Dermis microvascular lymphatic vessel endothelial cell (primary cell): ENCODE measurements at places on chromosomes 12 and 14.

DNA sequence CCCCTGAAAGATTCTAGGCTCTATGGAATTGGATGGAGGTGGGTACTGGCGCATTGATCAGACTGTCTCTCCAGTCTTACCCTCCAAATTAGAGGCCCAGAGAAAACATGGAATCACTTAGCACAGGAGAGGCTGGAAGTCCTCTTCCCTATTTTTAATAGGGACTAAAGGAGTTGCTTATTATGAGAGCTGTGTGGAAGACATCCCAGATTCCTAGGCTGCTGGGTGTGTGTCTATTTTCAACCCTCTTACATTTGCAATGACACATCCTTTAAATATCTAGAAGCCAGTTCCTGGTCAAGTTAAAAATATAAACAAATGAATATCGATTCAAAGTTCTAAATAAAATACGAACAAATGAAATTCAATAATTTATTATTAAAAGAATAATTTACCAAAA, 58.3 kb upstream of the ARID2 start:
- DNase-seq: no peak

DNA sequence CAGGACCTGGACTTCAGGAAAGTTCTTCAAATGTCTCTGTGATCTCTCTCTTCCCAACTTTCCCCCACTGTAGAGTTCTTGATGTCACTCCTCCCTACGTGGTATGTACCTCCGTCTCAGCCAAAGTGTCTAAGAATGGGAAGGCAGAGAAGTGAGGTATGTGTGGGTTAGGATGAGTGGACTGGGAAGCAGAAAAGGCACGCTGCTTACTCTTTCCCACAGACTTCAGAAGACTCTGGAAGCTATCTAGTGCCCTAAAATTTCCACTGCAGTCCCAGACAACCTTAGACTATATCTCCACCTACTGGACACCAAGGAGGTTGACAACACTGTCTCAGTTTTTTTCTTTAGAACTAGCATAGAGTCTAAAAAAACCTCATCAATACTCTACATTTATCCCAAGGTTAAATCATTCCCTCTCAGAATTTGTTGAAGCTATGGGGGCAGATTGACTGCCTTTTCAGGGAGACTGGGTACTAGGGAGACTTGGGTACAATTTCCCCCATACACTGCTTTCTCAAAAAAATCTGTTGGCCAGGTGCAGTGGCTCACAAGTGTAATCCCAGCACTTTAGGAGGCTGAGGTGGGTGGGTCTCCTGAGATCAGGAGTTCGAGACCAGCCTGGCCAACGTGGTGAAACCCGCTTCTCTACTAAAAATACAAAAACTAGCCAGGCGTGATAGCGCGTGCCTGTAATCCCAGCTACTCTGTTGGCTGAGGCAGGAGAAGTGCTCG, 20.6 kb upstream of the ITGA5 start:
- DNase-seq: peak; percentile 81

DNA sequence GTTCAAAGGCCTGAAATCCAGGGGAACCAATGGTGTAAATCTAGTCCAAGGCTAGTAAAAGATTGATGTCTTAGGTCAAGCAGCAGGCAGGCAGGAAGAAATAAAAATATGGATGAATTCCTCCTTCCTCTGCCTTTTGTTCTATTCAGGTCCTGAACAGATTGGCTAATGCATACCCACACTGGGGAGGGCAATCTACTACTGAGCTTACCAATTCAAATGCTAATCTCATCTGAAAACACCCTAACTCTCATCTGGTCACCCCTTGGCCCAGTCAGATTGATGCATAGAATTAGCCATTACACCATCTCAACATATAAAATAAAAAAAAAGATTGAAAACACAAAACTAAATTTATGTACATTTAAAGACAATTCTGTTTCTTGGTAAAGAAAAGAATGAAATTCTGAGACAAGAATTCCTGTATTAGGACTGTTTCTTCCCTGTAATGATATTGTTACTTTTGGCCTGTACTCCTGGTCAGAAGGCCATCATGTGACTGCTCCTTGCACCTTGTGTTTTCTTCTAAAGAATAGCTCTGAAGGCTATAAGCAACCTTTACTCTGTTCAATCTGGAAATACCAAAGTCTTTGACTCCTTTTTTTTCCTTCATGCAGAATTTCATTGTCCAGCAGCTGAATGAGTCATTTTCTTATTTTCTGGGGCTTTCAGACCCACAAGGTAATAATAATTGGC, 19.9 kb downstream of the CLEC6A start:
- DNase-seq: no peak

GRCh38 chr12:113762155-113762881, 203.8 kb downstream of the RBM19 start:
- no peak for DNase-seq

DNA sequence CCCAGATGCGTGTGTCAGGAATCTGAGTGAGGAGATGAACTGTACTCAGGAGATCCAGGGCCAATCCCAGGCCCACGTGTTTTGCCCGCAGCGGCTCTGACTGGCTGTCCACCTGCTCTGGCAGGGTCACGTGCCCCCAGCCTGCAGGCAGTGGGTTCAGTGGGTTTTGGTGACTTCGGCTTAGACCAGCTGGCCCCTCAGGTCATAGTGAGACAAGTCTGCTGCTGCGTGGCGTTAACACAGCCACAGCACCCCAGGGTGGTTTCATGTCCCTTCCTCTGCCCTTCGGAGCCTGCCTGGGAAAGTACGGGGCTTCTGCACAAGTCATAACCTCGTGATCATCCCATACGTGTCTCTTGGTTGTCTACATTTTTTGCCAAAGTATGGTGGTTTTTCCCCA, 2.6 kb downstream of the FBRSL1 start:
- no peak for DNase-seq

DNA sequence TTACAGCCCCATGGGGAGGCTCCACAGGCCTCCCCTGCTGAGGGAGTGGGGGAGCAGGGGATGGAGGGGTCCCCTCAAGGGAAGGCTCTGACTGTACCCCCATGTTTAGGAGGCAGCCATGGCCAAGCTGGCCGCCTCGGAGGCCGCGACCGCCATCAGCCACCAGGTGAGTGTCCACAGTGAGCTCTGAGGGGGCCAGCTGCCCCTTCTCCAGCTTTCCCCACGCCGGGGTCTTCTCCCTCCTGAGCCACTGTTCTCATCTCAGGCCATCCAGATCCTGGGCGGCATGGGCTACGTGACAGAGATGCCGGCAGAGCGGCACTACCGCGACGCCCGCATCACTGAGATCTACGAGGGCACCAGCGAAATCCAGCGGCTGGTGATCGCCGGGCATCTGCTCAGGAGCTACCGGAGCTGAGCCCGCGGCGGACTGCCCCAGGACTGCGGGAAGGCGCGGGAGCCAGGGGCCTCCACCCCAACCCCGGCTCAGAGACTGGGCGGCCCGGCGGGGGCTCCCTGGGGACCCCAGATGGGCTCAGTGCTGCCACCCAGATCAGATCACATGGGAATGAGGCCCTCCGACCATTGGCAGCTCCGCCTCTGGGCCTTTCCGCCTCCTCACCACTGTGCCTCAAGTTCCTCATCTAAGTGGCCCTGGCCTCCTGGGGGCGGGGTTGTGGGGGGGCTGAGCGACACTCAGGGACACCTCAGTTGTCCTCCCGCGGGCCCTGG, 13.6 kb downstream of the ACADS start:
- no peak for DNase-seq

- no peak for DNase-seq
These were observed 4.3 kb upstream of the TRAF3 start for GRCh38 chr14:102772781-102773570.

- no peak for DNase-seq
These were observed 1.1 kb downstream of the KIF5A start for GRCh38 chr12:57550641-57551549.

DNA sequence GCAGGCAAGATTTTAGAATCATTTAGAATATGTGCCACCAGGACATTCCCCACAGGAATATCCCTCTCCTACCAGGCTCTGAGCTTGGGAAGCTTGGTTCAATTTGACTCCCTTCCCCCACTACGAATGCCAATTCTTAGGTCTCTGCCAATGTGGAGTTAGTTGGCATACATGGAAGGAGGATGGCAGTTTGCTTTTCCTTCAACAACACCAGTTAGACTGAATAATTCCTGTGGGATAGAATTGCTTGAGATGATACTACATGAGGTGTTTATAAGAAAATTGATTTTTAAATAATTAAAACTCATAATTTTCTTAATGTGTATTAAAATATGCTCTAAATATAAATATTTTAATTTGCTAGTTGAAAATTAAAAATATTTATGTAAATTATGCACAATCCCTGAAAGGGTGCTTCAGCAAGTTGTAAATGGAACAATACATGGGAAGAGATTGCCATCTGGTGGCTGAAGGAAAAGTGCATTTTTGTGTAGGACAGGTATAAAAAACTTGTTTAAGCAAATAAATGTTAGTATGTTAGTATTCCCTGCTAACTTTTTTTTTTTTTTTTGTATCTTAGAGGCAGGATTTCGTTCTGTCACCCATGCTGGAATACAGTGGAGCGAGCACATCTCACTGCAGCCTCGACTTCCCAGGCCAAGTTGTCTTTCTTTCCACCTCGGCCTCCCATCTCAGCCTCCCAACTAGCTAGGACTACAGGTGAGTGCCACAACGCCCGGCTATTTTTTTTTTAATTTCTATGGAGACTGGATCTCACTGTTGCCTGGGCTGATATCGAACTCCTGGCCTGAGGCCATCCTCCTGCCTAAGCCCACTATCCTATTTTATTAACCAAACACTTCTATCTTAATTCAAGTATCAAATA, 25.8 kb upstream of the STRAP start:
- peak; percentile 74 for DNase-seq

- DNase-seq: no peak
These were observed 96.3 kb downstream of the ST8SIA1 start for GRCh38 chr12:22238211-22238610.

GRCh38 chr12:113403435-113404415, at the start of gene SDS:
Gene SDS, minus strand, starts transcription at chr12:113403887. Its CDS starts 4,179 bp downstream, at chr12:113399708.
- DNase-seq: peak; percentile 40

GRCh38 chr14:87686746-87687145, 306.2 kb downstream of the GALC start:
- DNase-seq: no peak

DNA sequence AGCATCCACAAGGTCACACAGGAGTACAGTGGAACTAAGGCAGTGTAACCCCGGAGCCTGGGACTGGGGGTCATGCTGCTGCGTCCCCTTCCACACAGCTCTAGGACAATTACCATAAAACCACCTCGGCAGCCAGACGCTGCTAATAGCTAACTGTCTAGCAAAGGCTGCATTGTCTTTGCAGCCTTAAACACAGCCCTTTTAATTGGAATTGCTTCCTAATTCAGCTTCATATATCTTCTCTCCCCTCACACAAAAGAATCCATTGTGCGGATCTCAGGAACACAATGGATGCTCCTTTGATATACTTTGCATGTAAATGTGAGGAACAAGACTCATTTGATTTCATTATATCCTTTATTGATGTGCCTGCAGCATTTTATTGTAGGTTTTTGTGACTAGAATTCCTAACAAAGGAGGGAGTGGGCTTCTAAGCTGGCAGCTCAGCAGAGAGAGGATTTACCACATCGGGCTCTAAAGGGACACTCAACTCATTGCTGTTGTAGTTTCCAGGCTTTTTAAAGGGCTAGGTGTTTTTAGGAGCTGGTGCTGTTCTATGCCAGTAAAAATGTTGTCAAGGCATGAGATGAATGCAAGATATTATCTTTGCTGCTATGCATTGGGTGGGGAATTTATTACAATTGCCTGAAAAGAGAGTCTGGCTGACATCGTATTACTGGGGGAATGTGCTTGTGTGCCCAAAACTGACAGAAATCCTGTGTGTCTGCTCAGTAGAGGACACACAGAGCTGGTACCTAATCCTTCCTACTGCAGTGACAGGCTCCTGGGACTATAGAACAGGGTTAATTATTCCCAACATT, 30.4 kb upstream of the DACT1 start:
- DNase-seq: no peak

DNA sequence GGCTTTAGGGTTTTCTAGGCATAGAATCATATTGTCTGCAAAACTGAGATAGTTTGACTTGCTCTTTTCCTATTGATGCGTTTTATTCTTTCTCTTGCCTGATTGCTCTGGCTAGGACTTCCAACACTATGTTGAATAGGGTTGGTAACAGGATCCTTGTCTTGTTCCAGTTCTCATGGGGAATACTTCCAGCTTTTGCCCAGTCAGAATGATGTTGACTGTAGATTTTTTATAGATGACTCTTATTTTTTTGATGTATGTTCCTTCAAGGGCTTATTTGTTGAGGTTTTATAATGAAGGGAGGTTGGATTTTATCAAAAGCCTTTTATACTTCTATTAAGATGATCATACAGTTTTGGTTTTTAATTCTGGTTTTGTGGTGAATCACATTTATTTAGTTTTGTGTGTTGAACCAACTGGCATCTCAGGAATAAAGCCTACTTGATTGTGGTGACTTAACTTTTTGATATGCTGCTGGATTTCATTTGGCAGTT, 478.2 kb downstream of the TMEM117 start:
- no peak for DNase-seq

- DNase-seq: peak; percentile 29
These were observed 53.0 kb downstream of the IFNG-AS1 start for GRCh38 chr12:68042212-68042699.

- no peak for DNase-seq
These were observed 178.0 kb downstream of the GRIP1 start for GRCh38 chr12:66500841-66501240.

GRCh38 chr12:106585105-106585520, 2.3 kb downstream of the RFX4 start:
- DNase-seq: no peak

- no peak for DNase-seq
These were observed 486.0 kb downstream of the BCAT1 start for GRCh38 chr12:24462946-24463345.

- no peak for DNase-seq
These were observed 109.2 kb downstream of the VEZT start for GRCh38 chr12:95326855-95327254.

- no peak for DNase-seq
These were observed 3.0 kb upstream of the BLOC1S1 start for GRCh38 chr12:55712700-55713415.

DNA sequence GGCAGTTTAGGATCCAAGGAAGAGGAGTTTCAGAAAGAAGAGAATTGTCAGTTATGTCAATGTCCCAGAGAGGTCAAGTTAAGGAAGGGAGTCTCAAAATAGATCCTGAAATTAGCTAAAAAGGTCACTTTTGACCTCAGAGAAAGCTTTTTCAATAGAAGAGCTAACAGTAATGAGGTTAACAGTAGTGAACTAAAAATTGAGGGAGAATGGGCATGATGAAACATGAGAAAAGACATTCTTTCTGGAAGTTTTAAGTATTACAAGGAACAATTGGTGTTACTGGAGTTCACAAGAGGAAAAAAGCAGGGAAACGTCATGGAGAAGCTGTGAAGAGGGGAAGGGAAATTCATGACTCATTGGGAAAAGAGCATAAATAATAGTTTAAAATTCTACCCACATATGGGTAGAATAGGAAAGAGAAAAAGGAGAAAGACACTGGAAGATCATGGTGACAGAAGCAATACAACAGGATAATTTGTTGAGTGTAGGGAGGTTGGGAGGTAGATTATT, 381.2 kb upstream of the FAR2 start:
- peak; percentile 63 for DNase-seq

DNA sequence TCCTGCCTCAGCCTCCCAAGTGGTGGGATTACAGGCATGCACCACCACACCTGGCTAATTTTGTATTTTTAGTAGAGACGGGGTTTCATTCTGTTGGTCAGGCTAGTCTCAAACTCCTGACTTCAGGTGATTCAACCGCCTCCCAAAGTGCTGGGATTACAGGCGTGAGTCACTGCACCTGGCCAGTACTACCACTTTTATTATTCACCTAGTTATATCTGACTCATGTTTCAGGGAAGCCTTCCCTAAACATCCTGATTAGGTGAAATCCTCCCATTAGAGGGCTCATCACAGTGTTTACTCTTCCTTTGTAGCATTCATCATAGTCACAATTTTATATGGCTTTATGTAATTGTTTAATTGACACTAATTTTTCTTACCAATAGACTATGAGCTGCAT, 295.3 kb upstream of the SOX5 start:
- no peak for DNase-seq

- no peak for DNase-seq
These were observed 3.1 kb downstream of the ARID4A start for GRCh38 chr14:58301416-58301815.
